CD8-positive, alpha-beta memory T cell (primary cell): ENCODE measurements at places on chromosomes 2 and 18.
A peak's percentile ranks its signal among the peaks of the same experiment; 100 is the strongest.

DNA sequence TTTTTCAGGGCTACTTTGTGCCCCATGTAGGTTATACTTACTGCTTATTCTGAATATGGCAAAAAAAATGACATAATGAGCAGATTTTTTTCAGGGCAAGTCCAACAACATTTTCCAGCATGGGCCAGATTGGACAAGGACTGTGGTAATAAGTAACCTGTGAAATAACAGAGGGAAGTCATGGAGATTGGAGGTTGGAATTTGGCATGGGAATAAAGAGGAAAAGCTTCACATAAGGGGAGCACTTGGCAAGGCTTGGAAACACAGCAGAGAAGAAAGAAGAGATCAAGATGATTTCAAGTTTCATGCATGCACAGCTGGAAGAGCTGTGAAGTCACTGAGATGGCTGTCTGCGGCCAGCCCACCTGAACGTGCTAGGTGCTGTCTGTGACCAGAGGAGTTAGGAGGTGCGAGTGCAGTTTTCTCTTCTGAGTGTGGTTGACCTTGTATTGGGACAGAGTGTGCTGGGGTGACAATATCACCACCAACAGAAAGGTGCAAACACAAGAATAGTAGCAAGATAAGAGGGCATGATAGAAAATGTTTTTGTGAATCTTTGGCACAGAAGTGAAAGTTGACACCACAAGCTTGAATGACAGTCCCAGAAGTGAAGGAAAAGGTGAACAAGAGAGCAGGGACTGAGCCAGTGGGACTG, 71.1 kb upstream of the DSC1 start:
- no peak for DNase-seq

GRCh38 chr2:62501794-62502500, 4.0 kb downstream of the TMEM17 start:
- no peak for DNase-seq

- no peak for DNase-seq
These were observed 501.1 kb downstream of the CNTNAP5 start for GRCh38 chr2:124526221-124526620.

GRCh38 chr2:1181893-1182292, 231.2 kb downstream of the SNTG2 start:
- no peak for DNase-seq

DNA sequence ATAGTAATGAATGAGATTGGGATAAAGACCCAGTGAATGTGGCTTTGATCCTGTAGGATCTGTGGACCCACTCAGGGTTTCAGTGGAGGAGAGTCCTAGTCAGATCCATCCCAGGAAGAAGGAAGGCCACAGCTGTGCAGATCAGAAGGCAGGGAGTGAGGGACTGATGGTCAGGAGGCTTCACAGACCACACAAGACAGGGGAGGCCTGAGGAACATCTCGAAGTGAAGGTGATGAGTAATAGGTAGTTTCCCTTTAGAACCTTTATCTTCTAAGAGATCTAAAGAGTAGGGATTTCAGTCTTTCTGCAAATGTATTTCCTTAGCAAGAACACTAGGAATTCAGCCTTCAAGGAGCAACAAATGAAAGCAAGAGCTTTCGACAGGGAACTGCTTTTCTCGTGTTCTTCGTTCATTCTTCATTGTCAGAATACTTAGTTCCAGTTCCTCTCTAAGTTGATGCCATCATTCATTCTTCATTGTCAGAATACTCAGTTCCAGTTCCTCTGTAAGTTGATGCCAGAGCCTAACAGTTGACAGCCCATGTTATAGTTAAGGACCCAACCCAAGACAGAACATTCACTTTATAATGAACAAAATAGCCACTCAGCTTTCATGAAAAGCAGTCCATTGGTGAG, 150.2 kb upstream of the EPAS1 start:
- DNase-seq: no peak

GRCh38 chr2:15712551-15713342, 121.1 kb downstream of the DDX1 start:
- DNase-seq: no peak

DNA sequence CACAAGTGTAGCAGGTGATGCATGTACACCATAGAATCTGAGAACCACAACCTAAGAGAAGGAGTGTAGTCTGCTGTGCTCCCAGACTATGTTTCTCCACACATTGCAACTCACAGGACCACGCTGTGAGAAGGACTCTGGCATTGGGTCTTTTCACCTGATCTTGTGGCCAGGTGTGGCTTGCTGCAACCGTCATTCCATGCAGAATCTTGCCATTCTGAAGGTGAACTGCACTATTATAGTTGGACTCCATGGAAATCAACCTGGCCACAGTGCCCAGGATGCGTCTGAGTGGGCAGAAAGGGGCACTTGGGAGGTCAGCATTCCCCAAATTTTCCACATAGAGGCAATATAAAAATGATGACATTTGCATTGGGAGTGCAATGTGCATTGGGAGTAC, 122.2 kb downstream of the CAPN13 start:
- no peak for DNase-seq

- peak; percentile 69 for DNase-seq
These were observed 23.4 kb upstream of the TANK start for GRCh38 chr2:161136696-161137324.

DNA sequence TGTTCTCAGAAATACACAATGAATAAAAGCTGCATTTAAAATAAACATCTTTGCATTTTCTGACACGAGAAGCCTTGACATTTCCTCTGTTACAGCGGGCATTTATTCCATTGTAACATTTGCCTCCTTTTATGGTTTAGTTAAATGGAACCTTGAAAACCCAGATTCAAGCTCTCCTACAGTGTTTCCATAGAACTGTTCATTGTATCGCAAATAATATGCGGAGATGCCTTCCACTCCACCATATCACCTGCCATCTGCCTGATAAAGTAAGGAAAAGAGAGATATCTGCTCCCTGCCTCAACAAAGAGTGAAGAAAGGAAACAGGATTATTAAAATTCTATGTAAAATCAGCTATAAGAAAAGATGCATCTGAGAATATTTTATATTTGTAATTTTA, 69.8 kb downstream of the CDH19 start:
- DNase-seq: no peak

GRCh38 chr2:208366215-208367127, 40.1 kb upstream of the PTH2R start:
- DNase-seq: no peak

DNA sequence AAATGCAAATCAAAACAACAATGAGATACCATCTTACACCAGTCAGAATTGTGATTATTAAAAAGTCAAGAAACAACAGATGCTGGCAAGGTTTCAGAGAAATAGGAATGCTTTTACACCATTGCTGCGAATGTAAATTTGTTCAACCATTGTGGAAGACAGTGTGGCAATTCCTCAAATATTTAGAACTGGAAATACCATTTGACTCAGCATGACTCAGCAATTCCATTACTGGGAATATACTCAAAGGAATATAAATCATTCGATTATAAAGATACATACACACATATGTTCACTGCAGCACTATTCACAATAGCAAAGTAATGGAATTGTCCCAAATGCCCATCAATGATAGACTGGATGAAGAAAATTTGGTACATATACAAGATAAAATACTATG, 516.7 kb downstream of the ERBB4 start:
- DNase-seq: no peak

DNA sequence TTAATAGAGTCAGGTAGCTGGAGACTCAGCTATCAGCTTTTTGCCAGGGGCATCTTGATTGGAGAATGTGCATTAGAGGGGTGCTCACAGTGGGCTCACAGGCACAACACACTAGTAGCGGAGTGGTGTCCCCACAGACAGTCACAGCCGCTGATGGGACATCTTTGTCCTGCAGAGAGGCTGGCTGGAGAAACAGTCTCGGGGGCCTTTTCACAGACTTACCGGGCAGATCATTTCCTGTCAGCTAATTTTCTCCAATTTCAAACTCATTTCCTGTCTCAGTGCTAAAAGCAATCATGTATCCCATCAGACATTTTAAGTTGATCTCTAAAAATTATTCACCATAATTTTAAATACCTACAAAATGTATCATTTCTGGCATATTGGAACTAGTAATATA, 562.6 kb downstream of the DCDC2C start:
- no peak for DNase-seq

GRCh38 chr2:225223301-225223700, 176.2 kb upstream of the NYAP2 start:
- no peak for DNase-seq

DNA sequence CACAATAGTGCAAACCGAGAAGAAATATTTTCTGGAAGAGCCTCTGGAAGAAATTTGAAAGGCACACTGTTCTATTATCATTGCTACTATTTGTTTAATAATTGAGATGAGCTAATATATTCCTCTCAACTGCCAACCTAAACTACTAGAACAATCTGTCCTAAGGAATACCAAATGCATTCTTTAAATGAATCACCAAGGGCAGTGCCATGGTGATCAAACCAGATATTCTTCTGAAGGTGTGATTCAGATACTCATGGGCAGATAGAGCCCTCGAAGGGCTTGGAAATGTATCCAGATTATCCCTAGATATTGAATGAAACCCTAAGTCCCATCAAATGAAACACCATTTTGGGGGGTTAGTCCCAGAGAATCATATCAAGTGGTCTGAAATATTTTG, 76.6 kb downstream of the FIGN start:
- DNase-seq: no peak

DNA sequence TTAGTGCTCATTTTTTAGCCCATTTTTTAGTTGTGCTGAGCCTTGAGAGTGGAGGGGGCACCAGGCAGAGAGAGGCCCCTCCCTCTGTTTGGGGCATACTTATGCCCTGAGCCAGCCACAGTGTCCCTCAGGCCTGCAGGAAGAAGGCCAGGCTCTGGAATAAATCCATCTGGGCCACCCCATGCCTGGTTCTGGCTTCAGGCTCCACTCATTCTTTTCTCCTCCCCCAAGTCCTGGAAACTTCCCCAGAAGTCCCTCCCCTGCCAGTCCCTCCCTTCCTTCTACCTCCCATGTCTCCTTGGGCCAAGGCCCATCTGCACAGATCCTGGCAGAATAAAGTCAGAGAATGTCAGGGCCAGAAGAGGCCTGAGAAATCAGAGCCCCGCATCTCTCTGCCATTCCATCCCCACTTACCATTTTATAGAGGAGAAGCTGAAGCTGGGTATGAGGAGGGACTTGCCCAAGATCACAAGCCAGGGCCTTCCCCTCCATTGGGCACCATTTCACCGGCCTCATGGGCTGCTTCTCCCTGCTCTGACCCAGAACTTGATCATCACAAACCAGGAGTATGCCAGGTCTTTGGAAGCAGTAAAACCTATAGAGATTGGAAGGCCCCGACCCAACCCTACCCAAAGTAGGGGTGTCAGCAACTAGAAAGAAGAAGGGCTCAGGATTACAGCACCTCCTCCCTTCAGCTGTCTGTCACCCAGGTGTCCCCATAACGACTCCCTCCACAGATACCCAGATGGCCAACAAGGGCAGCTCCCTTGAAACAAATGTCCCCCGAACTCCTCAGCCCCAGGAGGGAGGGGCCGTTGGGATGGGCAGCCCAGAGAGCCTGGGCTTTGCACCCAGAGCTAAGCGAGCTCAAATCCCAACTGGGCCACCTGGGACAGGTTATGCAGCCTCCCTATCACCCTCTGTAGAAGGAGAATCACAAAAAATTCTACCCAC, 108.4 kb downstream of the POLR1A start:
- no peak for DNase-seq

DNA sequence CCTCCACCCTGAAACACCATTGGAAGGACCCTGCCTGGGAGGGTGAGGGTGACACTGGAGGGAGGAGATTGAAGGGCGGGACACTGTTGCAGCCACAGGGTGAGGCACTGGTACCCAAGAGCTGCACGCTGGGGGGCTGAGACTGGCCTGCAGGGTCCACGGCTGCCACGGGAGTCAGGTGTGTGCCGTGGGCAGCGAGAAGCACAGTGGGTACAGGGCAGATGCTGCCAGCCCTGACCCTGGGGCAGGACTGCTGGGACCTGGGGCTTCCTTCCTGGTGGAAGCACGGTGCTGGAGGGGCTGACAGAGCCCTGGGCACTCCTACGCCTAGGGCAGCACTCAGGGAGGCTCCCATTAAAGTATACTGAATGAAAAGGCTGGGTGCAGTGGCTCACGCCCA, 16.6 kb downstream of the CYS1 start:
- DNase-seq: no peak

DNA sequence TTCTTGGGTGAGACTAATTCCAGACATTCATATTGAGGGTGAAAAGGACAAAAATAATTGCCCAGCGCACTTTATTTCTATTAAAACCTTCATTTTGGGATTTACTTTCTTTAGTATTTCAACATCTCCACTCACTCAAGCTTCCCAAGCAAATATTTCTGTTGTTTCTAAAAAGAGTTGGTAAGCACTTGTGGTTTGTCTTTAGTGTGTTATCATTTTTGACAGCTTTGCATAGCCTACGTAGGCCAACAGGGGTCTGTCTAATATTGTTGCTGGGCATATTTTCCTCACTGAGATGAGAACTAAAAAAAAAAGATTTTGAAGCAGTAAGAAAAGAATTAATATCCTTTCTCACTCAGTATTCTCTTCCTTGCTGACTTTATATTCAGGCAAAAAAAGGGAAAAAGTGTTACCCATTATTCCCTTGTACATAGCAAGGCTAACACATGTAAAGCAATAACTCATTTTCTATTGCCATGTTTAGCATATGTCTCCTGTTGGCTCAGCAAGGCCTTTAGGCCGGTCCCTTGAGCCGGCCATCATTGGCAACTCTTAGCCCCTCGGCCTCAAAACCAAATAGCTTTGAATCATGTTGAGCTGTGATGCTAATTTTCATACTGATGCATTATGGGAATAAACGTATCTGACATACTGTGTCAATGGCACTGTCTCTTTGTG, 494.2 kb downstream of the ARHGAP15 start:
- DNase-seq: no peak

DNA sequence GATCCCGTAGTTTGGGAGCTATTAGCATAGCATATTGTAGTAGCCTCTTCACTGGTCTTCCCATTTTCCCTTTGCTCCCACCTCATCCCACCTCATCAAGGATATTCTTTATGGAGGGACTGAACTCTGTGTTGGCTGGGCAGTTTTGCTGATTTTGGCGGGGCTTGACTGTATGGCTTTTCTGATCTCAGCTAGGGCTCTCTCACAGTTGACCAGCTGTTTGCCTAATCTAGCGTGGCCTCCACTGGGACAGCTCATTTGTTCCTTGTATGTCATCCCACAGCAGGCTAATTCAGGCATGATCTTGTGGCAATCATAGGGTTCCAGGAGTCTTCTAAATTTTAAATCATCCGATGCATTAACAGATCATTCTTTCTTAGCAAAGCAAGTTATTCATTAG, 30.2 kb upstream of the MTX2 start:
- no peak for DNase-seq
